ENCODE measurements at places on chromosomes 6 and 20.

DNA sequence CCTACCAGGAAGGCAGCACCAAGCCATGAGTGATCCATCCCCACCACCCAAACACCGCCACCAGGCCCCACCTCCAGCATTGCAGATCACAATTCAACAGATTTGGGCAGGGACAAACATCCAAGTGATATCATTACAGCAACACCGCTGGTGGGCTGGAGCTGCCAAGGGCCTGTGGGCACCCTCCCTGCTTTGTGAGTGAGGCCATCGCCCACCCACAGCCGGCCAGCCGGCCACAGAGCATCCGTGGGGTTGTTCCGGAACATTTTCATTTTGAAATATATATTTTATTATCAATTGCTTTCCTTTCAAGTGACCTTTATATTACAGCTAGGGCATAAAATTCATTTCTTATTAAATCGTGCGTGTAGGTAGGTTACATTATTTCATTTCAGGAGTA, 286.0 kb upstream of the CDH4 start:
- no peak for DNase-seq

DNA sequence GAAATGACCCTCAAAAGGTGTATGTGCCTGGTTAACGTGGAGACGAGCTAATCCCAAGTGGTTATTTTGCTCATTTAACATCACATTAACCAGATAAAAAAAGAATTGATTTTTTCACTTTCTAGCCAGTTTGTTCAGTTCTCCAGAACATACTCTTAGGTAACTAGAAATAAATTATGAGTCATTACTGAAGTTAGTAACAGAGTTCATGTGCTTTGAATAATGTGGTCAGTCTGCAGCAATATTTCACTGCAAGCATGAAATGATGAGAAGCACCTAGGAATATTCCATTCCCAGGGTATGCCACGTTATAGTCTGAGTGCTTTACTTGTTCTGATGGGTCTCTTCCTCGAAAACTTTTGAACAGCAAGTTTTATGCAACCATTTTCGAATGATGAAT, 138.3 kb upstream of the INSM1 start:
- DNase-seq = no peak

DNA sequence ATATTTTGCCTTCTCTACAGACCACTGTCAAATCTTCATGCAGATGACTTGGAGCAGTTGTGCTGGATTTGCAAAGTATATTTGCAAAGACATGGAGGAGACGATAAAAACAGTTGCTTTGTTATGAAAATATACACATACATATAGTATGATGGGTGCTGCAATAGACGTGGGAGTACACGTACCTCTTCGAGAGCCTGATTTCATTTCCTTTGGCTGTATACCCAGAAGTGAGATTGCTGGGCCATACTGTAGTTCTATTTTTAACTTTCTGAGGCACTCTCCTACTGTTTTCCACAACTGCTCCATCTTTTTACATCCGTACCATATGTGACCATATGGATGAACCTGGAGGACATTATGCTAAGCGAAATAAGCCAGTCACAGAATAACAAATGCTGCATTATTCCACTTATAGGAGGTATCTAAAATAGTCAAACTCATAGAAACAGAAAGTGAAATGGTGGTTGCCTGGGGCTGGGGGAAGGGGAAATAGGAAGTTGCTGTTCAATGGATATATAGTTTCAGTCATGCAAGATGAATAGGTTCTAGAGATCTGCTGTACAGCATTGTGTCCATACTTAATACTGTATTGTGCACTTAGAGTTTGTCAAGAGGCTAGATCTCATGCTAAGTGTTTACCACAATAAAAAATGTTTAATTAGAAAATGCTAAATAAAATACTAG, 223.8 kb downstream of the HAO1 start:
- DNase-seq = no peak

DNA sequence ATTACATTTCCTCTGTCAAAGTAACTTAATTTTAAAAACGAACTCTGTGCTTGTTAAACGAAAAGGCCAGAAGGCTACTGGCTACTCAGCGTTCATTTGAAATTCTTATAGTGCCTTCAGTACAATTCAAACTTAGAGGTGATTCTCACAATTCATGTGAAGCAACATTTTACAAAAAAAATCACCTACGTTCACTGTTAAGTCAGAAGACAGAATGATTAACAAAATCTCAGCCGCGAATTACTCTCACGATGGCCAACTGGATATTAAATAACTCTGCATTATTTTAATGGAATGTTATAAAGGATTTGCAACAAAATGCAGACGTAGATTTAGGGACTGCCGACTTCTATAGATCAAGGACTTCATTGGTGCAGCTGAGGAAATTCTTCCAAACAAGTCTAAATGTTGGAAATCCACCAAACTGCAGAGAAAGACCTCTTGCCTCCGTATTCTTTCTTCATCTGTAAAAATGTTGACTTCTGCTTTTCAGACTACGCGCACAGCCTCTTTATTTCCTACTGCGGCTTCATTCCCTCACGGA, 1.6 kb upstream of the QKI start:
- no peak for DNase-seq

DNA sequence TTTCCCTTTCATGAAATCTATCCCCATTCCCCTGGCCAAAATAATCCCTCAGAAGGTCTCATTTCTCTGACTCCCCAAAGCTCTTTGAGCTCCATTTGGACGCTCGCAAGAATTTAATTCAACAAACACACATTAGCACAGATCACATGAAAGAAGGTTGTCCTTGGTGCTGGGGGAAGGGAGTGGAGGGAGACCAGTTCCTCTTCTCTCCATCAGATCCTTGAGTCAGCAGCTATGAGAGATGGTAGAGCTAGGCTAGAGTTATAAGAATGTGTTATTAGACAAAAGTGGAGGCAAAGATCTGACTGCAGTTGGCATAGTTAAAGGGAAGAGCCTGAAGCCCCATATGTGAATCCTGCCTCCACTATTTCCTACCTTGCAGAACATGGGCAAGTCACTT, 184.2 kb upstream of the CDYL start:
- no peak for DNase-seq

DNA sequence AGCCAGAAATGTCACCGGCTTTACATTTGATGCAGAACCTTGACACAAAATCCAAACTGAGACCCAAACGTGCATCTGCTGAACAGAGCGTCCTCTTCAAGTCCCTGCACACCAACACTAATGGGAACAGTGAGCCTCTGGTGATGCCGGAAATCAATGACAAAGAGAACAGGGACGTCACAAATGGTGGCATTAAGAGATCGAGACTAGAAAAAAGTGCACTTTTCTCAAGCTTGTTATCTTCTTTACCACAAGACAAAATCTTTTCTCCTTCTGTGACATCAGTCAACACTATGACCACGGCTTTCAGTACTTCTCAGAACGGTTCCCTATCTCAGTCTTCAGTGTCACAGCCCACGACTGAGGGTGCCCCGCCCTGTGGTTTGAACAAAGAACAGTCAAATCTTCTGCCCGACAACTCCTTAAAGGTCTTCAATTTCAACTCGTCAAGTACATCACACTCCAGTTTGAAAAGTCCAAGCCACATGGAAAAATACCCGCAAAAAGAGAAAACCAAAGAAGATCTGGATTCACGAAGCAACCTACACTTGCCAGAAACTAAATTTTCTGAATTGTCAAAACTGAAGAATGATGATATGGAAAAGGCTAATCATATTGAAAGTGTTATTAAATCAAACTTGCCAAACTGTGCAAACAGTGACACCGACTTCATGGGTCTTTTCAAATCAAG, 108.4 kb downstream of the RTN4IP1 start:
- DNase-seq = peak; percentile 92

DNA sequence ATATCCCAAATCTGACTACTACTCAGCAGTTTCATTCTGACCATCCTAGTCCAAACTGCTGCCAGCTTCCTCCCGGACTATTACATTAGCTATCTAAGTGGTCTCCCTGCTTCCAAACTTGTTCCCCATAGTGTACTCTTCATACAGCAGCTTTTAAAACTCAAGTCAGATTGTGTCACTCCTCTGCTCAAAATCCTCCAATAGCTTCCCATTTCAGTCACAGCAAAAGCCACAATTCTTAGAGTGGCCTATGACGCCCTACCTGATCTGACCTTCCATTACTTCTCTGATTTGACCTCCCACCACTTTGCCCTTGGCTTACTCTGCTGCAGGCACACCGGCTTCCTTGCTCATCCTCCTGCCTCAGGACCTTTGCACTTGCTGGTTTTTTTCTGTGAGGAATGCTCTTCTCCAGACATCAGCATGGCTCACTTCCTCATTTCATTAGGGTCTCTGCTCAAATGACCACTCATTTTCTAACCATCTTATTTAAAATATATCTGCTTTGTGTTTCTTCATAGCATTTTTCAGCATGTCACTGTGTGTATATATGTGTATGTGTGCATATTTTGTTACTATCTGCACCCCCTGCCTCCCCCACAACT, 111.1 kb upstream of the DTNBP1 start:
- no peak for DNase-seq

- DNase-seq = peak; percentile 91
Observed at GRCh38 chr6:32415521-32416019, 8.6 kb upstream of the BTNL2 start.

DNA sequence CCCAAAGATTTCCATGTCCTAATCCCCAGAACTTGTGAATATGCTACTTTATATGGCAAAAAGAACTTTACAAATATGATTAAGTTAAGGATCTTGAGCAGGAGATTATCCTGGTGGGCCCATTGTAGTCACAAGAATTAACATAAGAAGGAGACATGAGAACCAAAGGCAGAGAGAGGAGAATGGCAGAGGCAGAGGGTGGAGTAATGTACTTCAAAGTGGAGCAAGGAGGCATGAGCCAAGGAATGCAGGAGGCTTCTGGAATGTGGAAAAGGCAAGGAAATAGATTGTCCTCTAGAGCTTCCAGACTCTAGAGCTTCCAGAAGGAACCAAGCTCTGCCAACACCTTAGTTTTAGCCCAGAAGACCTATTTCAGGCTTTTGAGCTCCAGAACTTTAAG, 147.4 kb downstream of the MOXD1 start:
- no peak for DNase-seq

- DNase-seq = no peak
Observed at GRCh38 chr6:142015011-142015410, 117.7 kb upstream of the GJE1 start.

- peak; percentile 78 for DNase-seq
Observed at GRCh38 chr20:60138256-60139220, 180.3 kb downstream of the CDH26 start.

DNA sequence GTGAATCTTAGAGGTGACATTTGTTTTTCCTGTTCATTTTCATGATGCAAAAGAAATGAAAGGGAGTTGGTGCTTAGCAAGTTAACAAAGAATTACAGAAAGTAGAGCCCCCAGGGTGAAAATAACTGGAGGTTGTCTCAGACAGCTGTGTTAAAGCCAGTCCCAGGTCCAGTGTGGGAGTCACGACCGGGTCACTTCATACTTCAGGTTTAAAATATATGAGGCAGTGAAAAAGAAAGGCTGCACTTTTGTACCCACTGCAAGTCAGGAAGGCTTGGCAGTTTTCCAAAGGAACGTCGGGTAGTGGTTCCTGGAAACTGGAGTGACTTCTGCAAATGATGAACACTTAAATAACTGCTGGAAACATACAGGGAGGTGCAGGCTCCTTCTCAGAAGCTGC, 91.5 kb upstream of the THBS2 start:
- DNase-seq = no peak

DNA sequence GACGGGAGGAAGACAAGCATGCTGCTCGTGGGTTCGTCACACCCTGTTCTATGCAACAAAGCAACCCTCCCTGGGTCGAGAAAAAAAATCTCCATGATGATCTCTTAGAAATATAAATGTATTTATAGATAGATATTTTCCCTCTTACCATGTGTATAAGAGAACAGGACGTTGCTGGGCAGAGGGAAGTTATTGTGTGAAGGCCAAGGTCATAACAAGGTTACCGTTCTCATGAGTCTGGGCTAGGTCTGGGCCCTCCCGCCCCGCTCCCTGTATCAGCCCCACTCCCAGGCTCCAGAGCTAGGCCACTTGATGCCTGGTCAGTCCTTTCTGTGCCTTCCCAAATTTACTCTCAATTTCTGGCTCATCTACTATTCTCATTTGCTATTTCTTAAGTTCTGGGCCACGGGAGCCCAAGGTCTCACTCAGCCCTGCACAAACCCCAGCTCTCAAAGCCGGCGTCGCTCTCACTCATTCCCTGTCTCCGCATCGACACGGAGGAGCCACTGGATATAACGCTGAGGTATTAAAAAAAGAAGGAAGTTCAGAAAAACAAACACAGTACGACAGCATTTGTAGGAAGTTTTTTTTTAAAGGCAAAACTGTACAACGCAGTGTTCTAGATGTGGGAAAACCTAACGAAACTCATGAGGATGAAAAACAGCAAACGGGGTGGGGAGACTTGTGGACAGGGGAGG, 96.8 kb downstream of the PSMG4 start:
- peak; percentile 74 for DNase-seq

Data from activated effector memory CD4-positive, alpha-beta T cell treated with anti-CD3 and anti-CD28 coated beads, Interleukin-2, amount 50 U/mL, for 16 hours (primary cell).